ENCODE measurements at places on chromosomes 4 and X.

- DNase-seq, result no peak
Observed at GRCh38 chr4:39587881-39588280, 50.8 kb downstream of the SMIM14 start.

- DNase-seq, result no peak
Observed at GRCh38 chrX:44312421-44312820, 31.1 kb downstream of the EFHC2 start.

DNA sequence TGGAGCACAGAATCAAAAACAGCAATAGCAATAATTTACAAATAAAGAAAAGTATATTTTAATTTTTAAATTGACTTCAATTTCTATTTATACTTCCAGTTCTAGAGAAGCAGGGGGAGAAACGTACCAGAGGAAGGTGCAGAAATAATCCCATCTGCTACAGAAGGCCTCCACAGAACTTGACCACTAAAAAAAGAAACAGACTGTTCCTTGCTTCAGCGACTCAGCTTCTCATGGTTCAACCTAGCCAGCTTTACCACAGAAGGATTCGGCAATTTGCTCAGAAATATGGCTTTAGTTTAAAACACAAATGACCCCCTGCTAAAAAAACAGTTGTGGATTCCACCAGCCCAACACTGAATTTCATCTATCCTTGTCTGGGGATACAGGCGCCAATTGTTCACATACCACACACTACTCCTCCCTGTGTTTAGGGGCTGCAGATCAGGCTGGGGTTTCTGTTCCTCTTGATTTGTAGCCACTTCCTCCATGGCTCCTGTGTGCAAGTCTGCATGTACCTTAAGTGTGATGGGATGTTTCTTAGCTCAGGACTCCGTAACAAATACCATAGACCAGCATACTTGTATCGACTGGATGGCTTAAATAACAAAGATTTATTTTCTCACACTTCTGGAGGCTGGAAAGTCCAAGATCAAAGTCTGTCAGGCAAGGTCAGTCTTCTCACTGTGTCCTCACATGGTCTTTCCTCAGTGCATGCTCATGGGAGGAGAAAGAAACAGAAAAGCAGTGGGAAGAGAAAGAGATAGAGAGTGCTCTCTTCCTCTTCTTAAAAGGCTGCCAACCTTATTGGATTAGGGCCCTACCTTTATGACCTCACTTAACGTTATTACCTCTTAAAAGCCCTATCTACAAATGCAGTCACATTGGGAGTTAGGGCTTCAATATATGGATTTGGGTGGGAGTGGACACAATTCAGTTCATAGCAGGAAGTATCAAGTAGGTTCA, 79.1 kb downstream of the AMOT start:
- no peak for DNase-seq

GRCh38 chr4:63529581-63530337, 879.5 kb downstream of the TECRL start:
- DNase-seq, result no peak

DNA sequence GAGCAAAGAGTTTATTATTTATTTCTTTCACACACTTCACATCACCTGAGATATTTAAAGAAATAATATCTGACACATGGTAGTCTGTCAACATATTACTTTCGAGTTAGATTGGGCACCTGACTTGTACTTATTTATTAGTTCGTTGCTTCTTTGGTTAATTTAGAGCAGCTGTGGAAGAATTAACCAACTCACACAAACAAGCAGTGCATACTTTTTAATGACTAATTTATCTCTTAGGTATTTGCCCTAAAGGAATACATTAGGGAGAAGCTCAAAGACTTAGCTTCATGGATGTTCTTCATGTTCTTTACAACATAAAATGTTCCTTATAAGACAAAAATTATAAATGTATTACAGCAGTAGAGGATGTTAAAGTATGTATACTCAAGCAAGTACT, 242.9 kb downstream of the ARHGAP24 start:
- DNase-seq, result no peak

DNA sequence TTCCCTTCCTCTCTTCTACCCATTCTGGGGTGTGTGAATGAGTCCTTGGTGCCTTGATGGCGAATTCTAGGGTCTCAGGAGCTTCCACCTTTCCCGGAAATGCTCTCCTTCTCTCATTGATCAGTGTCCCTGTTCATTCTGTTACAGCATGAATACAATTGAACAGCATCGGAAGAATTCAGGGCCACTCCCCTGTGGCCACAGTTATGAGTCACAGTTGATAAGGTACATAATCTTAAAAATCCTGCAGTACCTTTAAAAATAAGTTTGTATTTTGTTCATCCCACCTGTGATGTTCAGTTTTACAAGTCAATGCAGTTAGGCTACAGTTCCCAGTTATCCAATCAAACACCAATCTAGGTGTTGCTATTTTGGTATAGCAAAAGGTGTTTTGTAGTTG, 47.3 kb upstream of the FAM9A start:
- no peak for DNase-seq

DNA sequence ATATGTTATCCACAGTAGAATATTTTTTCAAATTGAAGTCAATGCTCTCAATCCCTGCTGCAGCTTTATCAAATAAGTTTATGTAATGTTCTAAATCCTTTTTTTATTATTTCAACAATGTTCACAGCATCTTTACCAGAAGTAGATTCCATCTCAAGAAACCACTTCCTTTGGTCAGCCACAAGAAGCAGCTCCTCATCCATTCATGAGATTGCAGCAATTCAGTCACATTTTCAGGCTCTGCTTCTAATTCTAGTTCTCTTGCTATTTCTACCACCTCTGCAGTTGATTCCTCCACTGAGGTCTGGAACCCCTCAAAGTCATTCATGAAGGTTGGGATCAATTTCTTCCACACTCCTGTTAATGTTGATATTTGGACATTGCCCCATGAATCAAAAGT, 2301.3 kb upstream of the TENM3 start:
- no peak for DNase-seq

- DNase-seq, result no peak
Observed at GRCh38 chrX:65493431-65493830, 41.2 kb downstream of the LAS1L start.

DNA sequence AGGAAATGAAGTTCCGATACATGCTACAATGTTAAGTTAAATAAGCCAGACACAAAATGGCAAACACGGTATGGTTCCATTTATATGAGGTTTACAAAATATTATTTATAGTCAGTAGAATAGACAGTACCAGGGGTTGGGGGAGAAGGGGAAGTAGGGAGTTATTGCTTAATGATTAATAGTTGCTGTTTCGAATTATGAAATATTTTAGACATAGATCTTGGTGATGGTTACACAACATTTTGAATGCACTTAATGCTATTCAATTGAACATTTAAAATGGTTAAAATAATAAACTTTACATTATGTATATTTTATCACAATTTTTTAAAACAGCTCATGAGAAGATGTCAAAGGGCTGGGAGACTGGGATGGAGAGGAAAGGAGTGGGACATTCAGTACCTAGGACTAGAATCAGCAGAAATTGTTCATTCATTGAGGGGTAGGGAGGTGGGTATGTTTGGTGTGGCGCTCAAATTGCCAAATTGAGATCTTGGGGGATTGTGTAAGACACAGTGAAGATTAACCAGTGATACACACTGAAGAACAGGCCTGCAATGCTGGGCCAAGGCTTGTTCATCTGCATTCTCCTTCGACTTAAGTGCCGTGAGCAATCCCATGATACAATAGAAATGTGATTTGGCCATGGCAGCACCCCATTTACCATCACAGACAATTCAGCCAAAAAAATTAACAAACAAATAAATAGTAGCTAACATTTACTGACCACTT, 165.6 kb upstream of the GALNT7 start:
- no peak for DNase-seq

GRCh38 chr4:151906438-151906837, 145.6 kb upstream of the GATB start:
- no peak for DNase-seq

- DNase-seq, result no peak
Observed at GRCh38 chrX:31932769-31933168, 860.9 kb upstream of the FTHL17 start.

DNA sequence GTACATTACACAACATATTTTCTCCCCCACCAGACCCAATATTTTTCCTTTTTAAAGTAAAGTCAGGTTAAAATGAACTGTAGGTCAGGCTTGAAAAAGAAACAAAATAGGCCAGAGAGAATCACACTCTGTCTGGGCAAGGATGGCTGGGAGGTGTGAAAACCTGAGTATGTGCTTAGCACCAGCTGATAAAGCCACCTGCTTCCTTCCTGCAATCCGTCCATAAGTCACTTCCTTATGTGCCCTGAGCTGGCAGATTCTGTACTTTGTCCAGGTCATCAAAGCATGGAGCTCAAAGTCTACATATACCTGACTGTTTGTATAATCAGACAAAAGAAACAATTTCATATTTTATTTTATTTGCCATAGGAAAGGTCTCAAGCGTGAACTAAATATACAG, 37.7 kb downstream of the ANTXR2 start:
- DNase-seq, result no peak

- DNase-seq, result no peak
Observed at GRCh38 chr4:71832049-71832448, 48.2 kb upstream of the GC start.

DNA sequence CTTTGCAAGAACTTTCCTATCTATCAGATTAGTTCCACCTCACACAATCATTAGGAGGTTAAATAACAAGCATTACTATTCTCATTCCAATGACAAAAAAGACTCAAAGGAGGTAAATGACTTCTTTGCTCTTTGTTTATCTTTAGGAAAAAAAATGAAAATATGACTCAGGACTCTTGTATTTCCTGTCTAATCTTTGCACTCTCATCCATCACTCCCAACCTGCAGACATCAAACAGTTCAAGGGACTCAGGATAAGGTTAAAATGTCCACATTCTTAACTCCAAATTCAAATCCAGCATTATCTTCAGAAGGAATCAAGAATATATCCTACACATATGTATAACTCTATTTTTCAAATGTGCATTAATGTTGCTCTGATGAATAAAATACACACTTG, 139.6 kb downstream of the UNC5C start:
- no peak for DNase-seq

- DNase-seq, result no peak
Observed at GRCh38 chr4:169727616-169728015, 30.1 kb downstream of the HPF1 start.

DNA sequence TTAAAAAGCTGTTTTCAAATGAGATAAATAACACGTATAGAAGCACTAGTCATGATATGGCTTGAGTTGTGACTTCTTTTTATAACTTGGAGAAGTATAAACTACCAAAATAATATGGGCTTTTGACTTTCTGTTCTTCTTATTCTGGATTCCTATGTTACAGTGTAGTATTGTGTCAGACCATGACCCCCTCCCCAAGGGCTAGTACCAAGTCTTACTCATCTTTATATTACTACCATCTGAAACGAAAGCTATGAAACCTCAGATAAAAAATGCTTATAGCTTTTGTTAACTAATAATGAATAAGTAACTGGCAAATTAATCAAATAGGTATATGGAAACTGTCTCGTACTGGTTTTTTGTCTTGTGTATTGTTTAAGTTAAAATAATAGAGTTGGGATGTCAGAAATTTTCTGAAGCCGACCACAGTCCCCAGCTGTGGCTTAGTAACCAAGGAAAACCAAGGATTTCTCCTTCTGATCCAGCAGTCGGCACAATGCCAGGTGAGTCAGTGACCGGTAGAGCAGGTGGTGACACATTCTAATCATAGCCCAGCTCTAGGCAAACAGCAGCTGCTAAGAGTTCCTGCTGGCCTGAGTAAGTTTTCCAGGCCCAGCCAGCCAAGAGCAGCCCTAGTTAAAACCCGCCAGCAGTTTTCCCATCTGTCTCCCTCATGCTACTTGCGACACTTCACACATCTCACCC, 163.3 kb upstream of the PRDX4 start:
- DNase-seq, result no peak

DNA sequence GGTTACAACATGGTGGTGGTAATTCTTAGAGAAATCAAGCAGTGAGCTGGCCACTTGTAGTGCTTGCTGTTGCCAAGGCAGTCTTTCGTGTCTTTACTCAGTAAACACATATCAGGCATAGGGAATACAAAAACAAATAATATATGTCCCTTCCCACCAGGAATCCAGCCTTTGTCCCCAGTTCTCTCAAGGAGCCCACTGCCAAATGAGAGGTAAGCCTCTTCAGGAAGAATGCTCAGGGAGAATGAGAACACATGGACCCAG, 421 bp upstream of the PLAC1 start:
- DNase-seq, result no peak

GRCh38 chrX:5965406-5965805, 263.3 kb downstream of the NLGN4X start:
- no peak for DNase-seq

Measured in SK-MEL-5 (cell line).